NCI-H526 treated with DMSO at 0.1 percent for 48 hours (cell line): ENCODE measurements at places on chromosomes 13 and 19.

GRCh38 chr13:32594157-32594738 lies 8.0 kb downstream of the PDS5B start:
- peak; percentile 45 for DNase-seq

DNA sequence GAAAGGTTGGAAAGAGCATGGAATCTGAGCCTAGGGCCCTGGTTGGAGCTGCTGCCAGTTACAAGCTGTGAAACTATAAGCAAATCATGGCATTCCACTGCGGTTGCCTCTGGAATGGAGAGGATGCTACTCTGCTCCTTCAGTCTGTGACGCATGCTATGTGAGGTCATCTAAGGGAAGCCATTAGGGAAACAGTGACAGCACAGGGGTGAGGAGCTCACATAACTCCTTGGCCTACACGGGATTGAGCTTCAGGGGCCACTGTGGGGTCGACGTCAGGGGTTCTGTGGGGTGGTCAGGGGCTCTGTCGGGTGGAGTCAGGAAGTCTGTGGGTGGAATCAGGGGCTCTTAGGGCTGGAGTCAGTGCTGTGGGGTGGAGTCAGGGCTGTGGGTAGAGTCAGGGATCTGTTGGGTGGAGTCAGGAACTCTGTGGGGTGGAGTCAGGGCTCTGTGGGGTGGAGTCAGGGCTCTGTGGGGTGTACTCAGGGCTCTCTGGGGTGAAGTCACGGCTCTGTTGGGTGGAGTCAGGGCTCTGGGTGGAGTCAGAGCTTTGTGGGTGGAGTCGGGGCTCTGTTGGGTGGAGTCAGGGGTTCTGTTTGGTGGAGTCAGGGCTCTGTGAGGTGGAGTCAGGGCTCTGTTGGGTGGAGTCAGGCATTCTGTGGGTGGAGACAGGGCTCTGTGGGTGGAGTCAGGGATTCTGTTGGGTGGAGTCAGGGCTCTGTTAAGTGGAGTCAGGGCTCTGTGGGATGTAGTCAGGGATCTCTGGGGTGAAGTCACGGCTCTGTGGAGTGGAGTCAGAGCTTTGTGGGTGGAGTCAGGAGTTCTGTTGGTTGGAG lies 35.8 kb upstream of the MEDAG start:
- DNase-seq: peak; percentile 71

DNA sequence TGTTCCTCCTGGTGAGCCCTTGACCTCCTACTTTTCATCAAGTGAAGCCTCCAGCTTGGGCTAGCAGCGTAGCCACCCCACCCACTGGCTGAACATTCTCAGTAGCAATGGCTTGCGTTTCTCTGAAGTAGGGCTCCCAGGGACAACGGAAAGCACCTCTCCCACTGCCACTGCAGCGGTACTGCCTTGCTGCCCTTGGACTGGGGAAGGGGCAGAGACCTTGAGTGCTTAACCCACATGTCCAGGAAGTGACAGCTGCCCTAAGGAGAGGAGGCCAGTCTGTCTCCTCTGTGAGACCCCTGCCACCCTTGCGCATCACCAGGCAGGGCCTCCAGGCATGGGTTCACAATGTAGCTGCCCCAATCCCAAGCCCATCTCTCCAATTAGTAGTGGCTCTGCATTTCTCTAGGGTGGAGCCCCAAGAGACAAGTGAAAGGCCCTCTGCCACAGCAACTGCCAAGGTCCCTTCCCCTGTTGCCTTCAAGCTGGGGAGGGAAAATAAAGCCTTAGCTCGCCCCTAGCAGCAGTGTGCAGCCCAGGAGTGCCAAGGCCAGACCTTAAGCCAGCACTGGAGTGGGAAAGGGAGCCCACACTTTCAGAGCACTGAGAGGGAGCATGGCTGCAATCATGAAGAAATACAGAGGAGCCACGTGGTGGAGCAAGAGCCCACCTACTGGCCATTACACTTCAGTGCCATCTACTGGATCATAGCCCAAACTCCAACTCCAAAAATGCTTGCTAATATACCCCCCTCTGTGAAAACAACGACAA lies 175.9 kb upstream of the TRPC4 start:
- DNase-seq: peak; percentile 53

GRCh38 chr19:38736036-38736412 lies 8.2 kb downstream of the CAPN12 start:
- DNase-seq: no peak

DNA sequence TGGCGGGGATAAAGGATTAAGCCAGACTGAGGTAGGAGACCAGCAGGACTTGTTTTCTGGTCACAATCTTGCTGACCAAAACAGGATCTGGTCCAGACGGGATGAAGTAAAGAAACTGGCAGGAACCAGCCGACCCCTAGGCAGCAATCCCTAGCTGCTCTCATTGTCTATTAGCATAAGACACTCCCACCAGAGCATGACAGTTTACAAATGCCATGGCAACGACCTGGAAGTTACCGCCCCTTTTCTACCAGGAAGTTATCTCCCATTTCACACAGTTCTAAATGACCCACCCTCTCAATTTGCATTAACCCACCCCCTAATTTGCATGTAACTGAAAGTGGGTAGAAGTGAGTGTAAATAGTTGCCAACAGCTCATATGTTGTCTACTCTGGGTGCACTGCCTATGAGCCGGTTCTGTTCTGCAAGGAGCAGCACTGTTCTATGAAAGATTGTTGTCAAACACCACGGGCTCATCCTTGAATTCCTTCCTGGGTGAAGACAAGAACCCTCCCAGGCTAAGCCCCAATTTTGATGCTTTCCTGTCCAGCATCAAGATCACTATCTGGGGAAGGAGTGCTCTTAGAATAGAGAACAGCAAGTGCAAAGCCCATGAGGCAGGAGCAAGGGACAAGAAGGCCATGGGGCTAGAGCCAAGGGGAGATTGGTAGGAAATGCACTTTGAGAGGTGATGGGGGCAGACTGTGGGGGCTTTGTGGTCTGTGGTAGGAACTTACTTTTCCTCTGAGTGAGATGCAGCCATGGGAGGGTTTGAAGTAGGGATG lies 13.9 kb upstream of the FBXO27 start:
- DNase-seq: peak; percentile 46

GRCh38 chr19:32471811-32472210 lies 66.2 kb downstream of the DPY19L3 start:
- DNase-seq: no peak

GRCh38 chr19:7366701-7367420 lies 18.1 kb downstream of the ARHGEF18 start:
- no peak for DNase-seq

- DNase-seq: no peak
Measured at GRCh38 chr19:3608750-3609322, 2.2 kb upstream of the TBXA2R start.

GRCh38 chr19:56301886-56302620 lies 12.6 kb downstream of the ZSCAN5A start:
- DNase-seq: no peak

DNA sequence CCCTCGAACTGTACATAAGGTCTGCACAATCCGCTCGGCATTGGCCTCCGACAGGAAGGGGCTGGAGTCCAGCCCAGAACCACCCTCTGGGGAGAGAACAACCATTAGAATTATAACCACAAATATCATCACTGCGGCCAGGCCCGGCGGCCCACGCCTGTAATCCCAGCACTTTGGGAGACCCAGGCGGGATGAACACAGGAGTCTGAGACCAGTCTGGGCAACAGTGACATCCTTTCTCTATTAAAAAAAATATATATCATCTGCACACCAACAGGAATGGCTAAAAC lies 11.4 kb downstream of the COQ8B start:
- DNase-seq: no peak

- DNase-seq: no peak
Measured at GRCh38 chr19:46821512-46822409, 28.9 kb downstream of the AP2S1 start.

DNA sequence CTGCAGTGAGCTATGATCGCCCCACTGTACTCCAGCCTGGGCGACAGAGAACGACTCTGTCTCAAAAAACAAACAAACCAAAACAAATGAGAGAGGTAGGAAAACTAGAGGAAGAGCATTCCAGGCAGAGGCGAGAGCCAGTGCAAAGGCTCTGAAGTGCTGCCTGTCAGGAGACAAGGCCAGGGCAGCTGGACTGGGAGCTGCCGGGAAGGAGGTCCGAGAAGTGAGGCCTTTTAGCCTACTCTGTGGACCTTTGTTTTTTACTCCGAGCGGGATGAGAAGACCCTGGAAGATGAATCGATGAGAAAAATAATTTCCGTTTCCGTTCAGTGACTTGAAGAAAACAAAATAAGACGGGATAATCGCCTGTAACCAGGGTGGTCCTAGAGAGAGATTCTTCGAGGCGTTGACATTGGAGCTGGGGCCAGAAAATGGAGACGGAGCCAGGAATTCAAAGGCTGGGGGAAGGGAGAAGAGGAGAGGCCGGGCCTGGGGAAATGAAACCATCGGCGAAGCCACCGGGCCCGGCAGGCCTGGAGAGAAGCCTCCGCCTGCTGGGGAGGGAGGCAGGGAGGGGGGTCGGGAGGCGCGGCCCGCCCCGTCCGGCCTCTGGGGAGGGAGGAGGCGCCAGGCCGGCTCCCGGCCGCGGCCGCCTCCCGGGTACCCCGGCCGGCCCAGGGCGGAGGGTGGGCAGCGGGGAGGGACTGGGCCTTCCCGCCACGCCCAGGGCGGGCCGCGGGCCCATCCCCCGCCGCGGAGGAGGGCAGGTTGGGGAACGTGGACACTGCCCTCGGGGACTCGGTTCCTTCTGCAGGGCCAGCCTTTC lies 7.8 kb upstream of the SERTAD1 start:
- DNase-seq: peak; percentile 58

DNA sequence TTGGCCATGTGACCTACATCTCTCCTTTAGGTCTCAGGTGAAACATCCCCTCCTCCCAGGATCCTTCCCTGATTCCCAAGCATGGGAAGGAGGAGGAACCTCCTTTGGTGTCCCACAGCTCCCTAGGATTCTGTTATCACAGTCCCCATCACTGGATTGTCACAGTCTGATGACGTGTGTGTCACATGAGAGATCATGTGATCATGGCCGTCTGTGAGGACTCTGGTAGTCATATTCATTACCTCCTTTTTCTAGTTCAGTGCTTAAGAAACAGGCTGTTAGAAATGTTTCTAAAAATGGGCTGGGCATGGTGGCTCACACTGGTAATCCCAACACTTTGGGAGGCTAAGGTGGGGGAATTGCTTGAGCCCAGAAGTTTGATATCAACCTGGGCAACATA lies 3.0 kb downstream of the DHX34 start:
- no peak for DNase-seq

- DNase-seq: no peak
Measured at GRCh38 chr19:3479177-3479833, 1.0 kb downstream of the SMIM24 start.

DNA sequence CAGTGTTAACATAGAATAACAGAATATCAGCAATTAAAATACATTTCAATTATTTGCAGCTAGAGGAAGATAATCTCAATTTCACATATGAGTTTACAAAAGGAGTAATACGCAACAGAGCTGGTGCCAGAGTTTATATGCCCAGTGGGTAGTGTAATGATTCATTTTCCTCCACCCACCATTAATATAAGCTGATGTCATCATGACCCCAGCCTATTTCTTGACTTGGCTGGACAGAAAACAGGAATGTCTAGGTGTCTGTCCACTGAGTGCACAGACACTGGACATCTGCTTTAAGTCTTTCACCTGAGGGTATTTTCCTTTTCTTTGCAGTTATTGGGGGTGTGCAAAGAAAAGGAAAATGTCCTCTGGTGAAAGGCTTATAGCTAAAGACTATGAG lies 335.5 kb downstream of the TBC1D4 start:
- DNase-seq: no peak

- no peak for DNase-seq
Measured at GRCh38 chr13:43764349-43764748, 22.4 kb downstream of the ENOX1 start.

- DNase-seq: no peak
Measured at GRCh38 chr19:30105727-30106126, 163.7 kb downstream of the URI1 start.

DNA sequence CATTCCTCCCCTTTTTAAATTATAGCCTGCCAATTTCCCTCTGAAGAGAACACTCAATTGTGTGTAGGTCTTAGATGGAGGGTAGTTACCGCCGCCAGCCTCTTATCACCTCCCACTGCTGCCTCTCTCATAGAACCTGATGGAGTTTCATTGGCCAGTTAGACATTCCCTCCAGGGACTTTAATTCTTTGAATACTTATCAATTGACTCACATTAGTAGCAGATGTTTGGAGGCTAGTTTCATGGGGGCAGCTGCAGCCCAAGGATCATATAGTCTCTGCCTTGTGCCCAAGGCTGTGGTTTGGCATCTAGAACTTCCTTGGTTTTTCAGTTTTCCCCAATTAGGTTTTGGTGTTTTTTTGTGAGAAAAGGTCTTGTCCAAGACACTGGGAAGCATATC lies 318.9 kb upstream of the HTR2A start:
- DNase-seq: no peak

DNA sequence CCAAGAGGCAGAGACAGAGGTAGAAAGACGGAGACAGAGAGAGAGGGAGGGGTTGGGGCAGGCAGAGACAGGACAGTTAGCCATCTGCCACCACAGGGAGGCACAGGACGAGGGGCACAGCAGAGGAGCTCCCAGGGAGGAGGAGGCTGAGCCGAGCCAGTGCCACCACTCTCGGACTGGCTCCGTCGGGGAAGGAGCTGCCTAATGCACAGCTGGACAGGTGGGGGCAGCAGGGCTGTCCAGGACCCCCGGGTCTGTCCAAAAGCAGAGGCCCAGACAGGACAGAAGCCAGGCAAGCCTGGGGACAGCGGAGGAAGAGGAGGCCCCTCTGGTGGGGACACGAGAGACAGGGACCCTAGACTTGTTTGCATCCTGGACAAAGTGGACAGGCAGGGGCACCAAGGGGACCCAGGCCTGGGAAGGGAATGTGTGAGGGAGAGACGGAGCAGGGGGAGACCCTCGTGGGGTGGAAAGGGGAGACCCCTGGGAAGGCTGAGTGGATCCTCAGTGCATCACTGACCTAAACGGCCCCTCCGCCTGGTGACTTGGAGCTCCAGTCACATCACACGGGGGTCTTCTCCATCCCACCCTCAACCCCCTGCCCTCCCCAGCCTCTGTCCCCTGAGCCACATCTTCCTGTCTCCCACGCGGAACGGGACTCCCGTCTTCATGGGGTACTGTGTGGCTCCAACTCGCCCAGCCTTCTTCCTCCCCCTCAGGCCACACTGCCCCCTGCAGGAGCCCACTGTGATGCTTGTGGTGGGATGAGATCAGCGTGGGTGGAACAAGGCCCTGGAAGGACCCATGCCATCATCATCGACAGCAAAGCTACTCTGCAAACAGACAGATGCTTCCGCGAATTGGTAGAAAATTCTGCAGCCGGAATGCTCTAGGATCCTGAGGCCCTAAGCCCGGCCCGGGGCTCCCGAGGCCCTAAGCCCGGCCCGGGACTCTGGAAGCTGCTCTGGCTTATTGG lies 915 bp downstream of the F10 start:
- no peak for DNase-seq

DNA sequence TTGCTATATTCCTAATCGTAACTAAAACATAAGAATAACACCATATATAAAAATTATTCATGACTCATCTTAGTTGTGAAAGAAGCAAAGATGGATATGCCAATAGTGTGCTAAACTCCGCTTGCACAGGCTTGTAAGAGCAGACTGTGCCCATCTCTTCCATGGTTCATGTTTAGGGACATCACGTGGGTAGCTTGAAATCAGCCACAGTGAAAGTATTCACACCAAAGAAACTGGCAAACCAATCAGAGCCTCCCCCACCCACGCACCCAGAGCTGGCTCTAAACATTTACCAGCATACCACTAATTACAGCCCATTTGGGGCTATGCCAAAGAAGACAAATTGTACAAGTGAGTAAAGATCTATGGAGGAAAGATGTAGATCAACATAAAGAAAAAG lies 147.5 kb downstream of the DIAPH3 start:
- DNase-seq: no peak

GRCh38 chr13:32878163-32878562 lies 138.1 kb upstream of the KL start:
- DNase-seq: no peak
